ENCODE measurements at places on chromosomes 13 and 19. TPM values are rescaled to one million over a fixed set of nuclear protein-coding genes. Genes with fewer than 3 reads are reported as not detected.

DNA sequence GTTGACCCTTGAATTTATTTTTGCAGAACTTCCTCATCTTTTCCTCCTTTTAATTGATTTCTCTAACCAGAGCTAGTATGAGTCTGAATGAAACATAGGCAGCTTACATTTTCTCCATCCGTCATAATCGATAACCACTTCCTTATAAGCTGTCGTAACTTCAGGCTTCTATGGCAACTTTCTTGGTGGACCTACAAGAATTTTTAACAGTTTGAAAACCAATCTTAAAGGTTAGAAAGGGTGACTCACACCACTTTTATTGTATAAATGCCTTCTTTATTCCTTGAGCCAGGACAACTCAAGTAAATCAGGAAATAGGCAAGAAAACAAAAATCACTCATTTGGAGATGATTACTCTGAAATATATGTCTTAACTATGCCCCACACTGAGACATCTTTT, 105.7 kb upstream of the KL start:
- DNase-seq = no peak

DNA sequence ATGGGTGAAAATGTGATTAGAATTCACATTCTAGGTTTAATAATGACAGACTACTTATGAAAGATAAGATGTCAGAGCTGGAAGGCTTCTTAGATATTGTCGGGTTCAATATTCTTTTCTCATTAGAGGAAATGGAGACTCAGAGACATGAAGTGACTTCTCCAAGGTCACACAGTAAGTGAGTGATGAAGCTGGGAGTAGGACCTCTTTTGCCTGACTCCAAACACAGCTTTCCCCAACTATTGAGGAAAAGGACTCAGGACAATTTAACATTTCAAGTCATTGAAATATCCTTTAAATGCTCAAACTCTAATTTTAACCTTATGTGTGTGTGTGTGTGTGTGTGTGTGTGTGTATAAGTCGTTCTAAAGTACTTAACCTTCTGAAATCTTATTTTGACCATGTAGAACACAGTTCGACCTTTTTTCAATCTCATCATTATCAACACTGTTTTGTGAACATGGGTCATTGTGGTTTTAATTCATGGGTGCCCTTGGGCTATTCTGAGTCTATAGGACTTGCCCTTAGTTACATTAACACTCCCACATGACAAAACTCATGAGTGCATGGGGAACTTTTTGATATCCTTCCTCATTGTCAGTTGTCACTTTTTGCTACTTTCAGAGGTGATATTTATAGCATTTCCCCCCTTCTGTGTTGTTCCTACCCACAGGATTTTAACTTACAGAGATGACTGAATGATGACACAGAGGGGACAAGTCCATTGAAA, 53.0 kb downstream of the LRCH1 start:
- no peak for DNase-seq

GRCh38 chr19:39379865-39380396, 11.0 kb downstream of the PAF1 start:
- no peak for DNase-seq

- DNase-seq = no peak
Measured at GRCh38 chr19:41546961-41547360, 29.0 kb upstream of the CEACAM21 start.

- peak; percentile 33 for DNase-seq
Measured at GRCh38 chr13:35475960-35476943, at the start of gene MAB21L1. TSS of gene MAB21L1 (minus strand) at chr13:35476689. CDS start at chr13:35476138, 551 bp downstream.

DNA sequence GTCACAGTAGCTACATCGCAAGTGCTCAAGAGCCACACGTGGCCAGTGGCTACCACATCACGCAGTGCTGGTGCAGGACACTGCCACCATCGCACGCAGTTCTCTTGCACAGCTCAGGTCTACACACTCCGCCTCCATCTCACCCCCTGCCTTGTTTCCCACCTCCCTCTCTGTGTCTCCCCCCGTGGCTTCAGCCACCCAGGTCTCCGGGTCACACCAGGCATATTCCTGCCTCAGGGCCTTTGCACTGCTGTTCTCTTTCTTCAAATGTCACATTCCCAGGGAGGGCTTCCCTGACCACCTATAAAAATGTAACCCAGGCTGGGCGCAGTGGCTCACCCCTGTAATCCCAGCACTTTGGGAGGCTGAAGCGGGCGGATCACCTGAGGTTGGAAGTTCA, 10.6 kb downstream of the CCDC8 start:
- DNase-seq = no peak

- DNase-seq = no peak
Measured at GRCh38 chr13:36006347-36006746, 124.8 kb downstream of the DCLK1 start.

DNA sequence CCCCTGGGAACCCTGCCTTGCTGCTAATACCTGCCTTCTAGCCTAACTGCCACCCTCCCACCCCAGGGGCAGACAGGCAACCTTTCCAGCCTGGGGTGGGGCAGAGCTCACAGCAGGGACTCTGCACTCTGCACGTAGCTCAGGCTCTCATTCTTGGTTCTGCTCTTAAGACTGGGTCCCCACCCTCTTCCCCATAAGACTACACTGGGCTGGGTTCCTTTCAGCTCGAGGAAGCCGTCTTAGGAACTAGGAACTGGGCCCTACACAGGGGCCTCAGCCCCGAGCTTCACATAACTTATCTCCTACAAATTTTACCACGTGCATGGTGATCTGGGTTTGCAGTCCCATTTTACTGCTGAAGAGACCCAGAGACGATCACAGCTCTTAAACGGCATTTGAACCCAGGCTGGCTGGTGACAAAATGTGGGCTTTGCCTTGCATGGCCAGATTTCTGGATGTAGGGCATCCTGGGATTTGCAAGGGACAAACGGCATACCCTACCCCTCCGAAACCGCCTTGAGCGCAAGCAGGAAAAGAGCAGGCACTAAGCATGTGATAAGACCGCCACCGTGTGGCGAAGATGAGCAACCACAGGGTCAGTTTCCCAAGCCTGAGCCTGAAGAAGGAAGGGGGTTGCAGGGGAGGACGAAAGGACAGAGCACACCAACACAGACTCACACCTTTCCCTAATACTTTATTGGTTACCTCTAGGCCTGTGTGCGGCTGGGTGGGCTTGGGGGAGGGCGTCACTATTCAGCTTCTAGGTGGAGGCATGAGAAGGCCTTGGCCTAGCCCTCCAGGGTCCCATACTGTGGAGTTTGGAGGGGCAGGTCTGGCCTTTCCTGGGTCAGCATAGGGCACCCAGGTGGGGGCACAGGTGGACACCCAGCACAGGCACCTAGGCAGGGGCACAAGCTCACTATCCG, 5.1 kb downstream of the JUNB start:
- DNase-seq = peak; percentile 84

GRCh38 chr13:75785130-75785529, 149.0 kb downstream of the LMO7 start:
- no peak for DNase-seq

DNA sequence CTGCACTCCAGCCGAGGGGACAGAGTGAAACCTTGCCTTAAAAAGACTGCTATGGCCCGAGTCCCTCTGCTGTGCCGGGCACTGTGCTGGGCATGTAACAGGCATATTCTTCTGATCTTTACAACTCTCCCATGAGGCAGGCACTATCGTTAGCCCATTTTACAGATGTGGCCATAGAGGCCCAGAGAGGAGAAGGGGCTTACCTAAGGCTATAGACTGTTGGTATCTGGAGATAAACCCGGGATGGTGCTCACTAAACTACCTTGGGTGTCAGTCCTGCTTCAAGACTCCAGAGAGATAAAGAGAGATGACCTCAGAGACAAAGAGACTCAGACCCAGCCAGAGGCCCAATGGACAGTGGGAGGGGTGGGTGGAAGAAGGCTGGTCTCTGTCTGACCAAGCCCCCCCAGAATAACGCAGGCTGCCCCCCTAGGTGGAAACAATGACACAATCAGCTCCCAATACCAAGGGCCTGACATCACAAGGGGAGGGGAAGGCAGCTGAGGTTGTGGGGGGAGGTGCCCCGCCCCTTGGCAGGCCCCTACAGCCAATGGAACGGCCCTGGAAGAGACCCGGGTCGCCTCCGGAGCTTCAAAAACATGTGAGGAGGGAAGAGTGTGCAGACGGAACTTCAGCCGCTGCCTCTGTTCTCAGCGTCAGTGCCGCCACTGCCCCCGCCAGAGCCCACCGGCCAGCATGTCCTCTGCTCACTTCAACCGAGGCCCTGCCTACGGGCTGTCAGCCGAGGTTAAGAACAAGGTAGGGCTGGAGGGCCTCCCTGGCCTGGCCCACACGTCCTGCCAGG, at the start of gene CNN1:
Gene CNN1 (plus strand): TSS at position 620 of the 805 bp plus-strand sequence. CDS start 77 bp downstream, at position 697.
- no peak for DNase-seq

DNA sequence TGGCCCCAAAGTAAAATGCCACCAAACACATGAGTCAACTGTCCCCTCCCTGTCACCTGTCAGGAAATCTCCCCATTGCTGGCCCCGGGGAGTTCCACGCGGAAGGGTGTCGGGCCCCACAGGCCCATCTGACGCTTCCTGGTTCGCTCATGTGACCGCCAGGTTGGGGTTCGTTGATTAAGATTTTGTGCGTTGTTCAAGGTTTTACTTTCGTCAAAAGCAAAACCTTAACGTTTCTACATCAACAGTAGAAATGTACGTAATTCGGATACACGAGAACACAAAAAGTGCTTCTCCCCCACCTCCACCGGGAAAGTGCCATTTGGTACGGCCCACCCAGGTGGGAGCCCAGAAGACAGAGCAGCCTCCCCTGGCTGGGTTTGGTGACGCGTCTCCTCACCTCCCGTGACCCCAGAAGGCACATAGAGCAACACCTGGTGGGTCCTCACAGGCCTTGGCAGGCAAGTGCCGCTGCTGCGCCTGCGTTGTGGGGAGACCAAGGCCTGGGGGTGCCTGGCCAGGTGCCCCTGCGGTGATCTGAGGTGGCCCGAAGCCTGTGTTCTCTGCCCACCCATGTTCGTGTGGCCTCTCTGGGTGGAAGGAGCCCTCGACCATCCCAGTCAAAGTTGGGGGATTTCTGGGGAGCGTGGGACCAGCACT, 161.6 kb downstream of the KDM4B start:
- peak; percentile 78 for DNase-seq

DNA sequence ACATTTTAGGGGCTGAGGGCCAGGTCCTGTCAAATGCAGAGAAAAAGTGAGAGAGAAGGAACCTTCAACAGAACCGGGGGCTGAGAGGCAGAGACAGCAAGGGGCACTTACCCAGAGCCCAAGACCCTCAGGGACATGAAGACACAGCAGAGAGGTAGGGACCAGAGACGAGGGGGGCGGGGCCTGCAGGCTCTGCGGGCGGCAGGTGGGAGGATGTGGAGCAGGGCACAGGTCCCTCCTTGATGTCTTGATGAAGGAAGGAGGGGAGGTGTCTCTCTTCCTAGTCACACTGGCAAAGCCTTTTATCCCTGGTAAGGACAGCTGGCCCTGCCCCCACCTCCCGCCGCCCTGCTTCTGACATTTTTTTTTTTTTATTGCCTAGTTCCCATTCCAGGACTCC, at the start of gene KLK14:
Gene KLK14 (minus strand): TSS at position 277 of the 400 bp plus-strand sequence. CDS start 273 bp downstream, at position 4.
- no peak for DNase-seq

DNA sequence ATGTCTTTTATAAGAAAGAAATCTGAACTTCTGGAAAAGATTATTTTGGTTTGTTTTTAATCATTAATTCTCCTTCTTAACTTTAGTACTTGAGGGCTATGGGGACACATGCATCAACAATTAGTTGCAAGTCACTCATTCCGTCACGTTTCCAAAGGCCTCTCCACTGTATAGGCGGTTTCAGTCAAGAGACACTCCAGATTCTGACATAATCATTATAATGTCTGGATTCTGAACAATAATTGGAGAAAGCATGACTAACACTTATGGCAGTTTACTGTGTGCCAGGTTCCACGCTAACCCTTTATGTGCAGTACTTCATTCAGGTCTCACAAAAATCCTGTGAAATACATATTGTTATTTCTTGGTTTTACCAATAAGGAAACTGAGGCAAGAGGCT, 71.9 kb downstream of the TNFRSF19 start:
- DNase-seq = no peak

- peak; percentile 81 for DNase-seq
Measured at GRCh38 chr19:8517551-8518442, 3.8 kb upstream of the ZNF414 start.

DNA sequence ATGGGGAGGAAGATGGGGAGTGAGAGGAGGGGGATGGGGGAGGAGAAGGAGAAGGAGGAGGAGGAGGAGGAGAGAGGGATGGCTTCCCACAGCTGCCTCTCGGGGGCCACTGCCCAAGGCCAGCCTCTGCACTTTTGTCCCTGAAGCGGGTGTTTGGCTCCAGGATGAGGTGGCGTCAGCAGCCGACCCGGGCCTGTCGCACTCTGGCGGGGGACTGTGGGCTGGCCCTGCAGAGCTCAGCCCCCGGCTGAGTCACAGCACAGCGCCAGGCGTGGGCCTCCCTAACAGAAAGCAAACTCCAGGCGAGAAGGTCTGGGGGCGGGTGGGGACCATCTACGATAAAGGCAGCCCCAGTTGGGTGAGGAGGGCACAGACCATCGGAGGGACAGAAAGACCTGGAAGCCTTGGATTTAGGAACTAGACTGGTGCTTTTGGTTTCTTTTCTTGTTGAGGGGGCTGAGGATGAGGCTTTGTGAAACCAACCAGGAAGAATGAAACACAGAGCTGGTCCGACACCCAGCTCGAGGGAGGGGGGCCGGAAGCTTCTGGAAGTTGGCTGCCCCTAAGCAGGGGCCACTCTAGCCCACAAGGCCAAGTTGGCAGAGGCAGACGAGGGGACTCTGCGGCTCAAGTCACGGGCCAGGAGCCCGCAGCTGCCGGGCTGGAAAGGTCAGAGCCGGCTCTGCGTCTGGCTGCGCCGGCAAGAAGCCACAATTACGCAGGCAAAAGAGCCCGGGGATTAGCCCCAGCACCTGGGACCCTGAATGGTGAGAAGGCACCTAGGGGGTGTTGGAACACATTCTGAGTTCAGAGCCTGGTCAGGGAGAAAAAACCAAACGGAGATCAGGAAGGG, 18.2 kb downstream of the LSM4 start:
- peak; percentile 87 for DNase-seq

- no peak for DNase-seq
Measured at GRCh38 chr19:8477889-8478288, 24.6 kb downstream of the PRAM1 start.

GRCh38 chr19:39843919-39844793, 2.0 kb downstream of the FBL start:
- DNase-seq = peak; percentile 66

- no peak for DNase-seq
Measured at GRCh38 chr13:20221772-20222171, 10.3 kb downstream of the GJB6 start.

- no peak for DNase-seq
Measured at GRCh38 chr13:110780422-110780821, 66.9 kb downstream of the ING1 start.

CYP4F2 gene
- total RNA-seq = not detected

B3GNT8 gene
- total RNA-seq = 5.2 TPM

RASL11A gene
- 0.92 TPM for total RNA-seq

CAPN12 gene
- total RNA-seq = 12.2 TPM

BLVRB gene
- 15.1 TPM for total RNA-seq

CD22 gene
- total RNA-seq = 0.63 TPM

PRSS57 gene
- not detected for total RNA-seq

IGFL1 gene
- total RNA-seq = not detected

ACP4 gene
- not detected for total RNA-seq

NTF4 gene
- total RNA-seq = not detected

ADPRHL1 gene
- 0.87 TPM for total RNA-seq

PSG6 gene
- total RNA-seq = not detected

TEX101 gene
- not detected for total RNA-seq

ELF1 gene
- 107 TPM for total RNA-seq

PSG1 gene
- not detected for total RNA-seq

LILRB4 gene
- not detected for total RNA-seq

NLRP11 gene
- total RNA-seq = not detected

ZNF571 gene
- 2.2 TPM for total RNA-seq

HSH2D gene
- total RNA-seq = 83.6 TPM

CDC37 gene
- 288 TPM for total RNA-seq

ZNF208 gene
- total RNA-seq = 0.18 TPM

Measured in activated CD8-positive, alpha-beta T cell treated with anti-CD3 and anti-CD28 coated beads, Interleukin-2, amount 10 ng/mL, durations not matched to agents 7 days and 5 days (primary cell).